Immature natural killer cell (primary cell): ENCODE measurements at places on chromosomes 1 and 21. TPM values are rescaled to one million over a fixed set of nuclear protein-coding genes. Genes with fewer than 3 reads are reported as not detected.
A peak's percentile ranks its signal among the peaks of the same experiment; 100 is the strongest.

DNA sequence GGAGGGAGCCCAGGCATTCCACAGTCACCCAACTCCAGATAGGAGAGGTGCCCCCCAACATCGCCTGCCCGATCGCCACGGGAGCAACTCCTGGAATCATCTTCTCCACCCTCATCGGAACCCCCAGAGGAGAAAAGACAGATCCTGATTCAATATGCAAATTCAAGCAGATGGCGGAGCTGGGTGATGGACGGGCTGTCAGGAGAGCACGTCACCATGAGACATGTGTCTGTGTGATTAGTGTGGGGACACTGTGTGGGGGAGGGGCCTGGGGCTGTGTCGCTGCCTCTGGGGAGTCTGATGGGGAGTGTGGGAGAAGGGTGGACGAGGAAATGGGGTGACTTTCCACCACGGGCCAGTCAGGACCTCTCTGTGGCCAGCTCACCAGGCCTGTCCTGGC lies 90.2 kb upstream of the CSF3R start:
- DNase-seq: no peak

GRCh38 chr1:22708777-22709176 lies 1.9 kb upstream of the EPHB2 start:
- no peak for DNase-seq

DNA sequence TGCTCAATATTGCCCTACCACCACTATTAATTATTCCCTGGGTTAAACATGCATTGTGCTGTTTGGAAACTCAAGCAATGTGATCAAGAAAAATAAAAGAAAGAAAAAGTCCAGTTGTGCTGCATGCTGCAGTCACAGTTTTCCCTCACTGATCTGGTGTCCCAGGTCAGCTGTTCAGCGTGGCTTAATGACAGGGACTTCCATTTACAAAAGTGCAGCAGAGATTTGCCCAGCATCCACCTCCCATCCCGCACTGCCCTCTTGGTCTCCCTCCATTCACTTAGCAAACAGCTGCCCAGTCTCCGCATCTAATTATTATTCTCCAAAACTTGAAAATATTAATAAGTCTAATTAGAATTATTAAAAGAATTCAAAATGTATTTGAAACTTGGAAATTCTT lies 2.0 kb upstream of the OR2T4 start:
- DNase-seq: no peak

EDARADD gene
- polyA plus RNA-seq: not detected

GRCh38 chr1:17118706-17119075 lies 560 bp downstream of the PADI2 start:
- DNase-seq: no peak

DNA sequence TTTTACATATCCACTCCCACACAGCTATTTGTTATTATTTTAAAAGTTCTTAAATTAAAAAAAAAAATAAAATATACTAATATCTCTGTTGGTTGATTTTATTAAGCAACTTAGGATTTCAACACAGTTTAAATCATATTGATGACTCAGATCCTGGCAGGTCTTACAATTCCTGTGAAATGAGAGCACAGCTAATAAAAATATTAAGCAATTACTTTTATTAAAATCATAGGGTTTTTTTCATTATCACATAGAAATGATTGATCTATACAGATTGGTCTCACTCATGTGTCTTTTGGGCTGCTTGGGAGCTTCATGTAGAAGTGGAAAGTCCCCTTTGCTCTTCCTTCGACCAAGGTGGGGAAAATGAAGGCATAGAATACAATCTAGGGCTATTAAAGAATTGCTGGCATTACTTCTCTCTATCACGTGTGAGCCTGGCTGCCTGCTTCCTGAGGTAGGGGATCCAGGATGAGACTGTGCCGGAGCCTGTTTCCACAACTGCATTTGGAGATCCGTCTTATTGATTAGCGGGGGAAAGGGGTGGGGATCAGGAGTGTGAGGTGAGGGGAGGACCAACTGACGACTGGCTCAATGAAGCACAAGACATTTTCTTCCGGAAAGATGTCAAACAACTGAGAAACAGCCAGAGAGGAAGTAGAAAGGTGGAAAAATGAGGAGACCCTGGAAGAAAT lies 858.0 kb downstream of the USP25 start:
- DNase-seq: no peak

- no peak for DNase-seq
Observed at GRCh38 chr21:39599191-39599970, 13.4 kb upstream of the B3GALT5 start.

- no peak for DNase-seq
Observed at GRCh38 chr1:89068291-89068690, 3.3 kb upstream of the GBP1 start.

- no peak for DNase-seq
Observed at GRCh38 chr1:56491441-56491840, 87.9 kb downstream of the PLPP3 start.

- DNase-seq: peak; percentile 33
Observed at GRCh38 chr1:156114919-156115513, 505 bp downstream of the LMNA start.

DNA sequence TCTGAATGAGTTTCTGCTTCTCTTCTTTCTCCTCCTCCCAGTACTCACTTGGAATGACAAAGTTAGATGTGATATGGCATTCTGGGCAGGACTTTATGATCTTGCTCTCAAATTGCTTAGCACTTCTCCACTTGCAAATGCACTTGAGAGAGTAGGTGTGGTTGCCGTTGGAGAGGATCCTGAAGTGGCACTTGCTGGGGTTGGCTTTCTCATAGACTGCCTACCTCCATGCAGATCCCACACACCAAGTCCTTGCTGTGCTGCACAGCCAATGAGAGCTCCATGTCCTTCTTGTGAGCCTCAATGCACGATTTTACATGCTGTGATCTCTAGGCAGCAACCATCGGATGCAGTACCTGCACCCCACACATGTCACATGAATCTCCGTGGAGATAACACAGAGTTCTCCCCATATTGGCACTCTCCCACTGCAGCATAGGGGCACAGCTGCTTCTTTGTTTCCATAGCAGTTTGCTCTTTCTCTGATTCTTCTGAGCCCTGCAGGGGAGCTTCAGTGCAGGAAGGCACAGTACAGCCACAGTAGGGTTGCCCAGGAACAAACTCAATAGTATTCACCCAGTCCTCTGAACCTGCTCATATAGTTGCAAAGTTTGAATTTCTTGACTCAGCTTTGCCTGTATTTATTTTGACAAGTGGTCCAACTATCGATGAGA lies 45.2 kb downstream of the ZNF691 start:
- DNase-seq: no peak

GRCh38 chr1:26556111-26556510 lies 26.6 kb downstream of the RPS6KA1 start:
- DNase-seq: no peak

DMRTA2 gene
- polyA plus RNA-seq: not detected

DNA sequence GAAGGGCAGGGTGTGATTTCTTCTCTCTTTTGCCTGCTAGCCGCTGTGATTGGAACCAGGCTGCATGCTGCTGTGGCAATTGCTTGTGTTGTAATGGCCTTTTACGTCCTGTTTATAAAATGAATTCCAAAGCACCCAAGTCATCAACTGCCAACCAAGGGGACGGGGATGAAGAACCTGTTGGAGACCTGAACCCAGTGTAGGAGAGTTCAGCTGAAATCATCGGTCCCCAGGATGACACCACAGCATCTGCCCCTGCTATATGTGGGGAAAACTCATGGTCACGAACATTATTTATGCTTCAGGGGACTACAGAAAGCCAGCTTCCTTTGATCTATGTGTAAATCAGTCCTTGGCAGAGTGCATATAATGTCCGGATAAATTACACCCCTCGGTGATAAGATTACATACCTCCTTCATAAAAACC lies 3.8 kb downstream of the TMEM167B start:
- no peak for DNase-seq

- no peak for DNase-seq
Observed at GRCh38 chr1:7250176-7250575, 464.9 kb downstream of the CAMTA1 start.

PDC gene
- polyA plus RNA-seq: not detected

PROK1 gene
- polyA plus RNA-seq: not detected

CFHR1 gene
- not detected for polyA plus RNA-seq

KRTAP10-5 gene
- not detected for polyA plus RNA-seq

LMOD1 gene
- polyA plus RNA-seq: not detected
